ENCODE measurements at places on chromosomes 16 and 17.

- peaks cover 2% of the 10 kb centered on the region for H3K36me3 ChIP-seq
- peak; percentile 2 for DNase-seq
- H3K4me3 ChIP-seq: no peak overlapping the region
- peaks cover 25% of the 10 kb centered on the region for H3K27me3 ChIP-seq
- H3K4me1 ChIP-seq: peaks cover 16% of the 10 kb centered on the region
These were observed 4.6 kb upstream of the SLC38A8 start for GRCh38 chr16:84047206-84047605.

DNA sequence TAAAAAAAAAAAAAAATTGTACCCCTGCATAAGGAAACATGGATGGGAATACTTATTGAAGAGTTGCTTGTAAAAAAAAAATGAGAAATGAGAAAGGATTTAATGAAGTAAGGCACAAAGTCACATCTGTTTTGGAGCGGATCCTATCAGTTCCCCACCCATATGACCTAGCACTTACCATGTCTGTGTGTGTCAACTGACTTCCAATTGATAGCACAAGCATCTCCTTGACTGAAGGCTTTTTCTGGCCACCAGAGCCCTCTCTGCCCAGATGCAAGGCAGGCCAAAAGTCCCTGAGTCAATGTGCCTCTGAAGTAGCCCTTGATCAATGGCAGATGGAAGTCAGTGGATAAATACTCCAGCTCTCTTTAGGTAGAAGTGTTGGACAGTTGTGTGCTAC lies 13.4 kb upstream of the NLK start:
- DNase-seq: no peak
- H3K4me1 ChIP-seq: no peaks in the 10 kb centered on the region
- H3K27ac ChIP-seq: no peak overlapping the region
- H3K36me3 ChIP-seq: no peaks in the 10 kb centered on the region
- H3K4me3 ChIP-seq: no peak overlapping the region

- H3K4me3 ChIP-seq: no peak overlapping the region
- peaks cover 33% of the 10 kb centered on the region for H3K27me3 ChIP-seq
- DNase-seq: no peak
- no peaks in the 10 kb centered on the region for H3K36me3 ChIP-seq
- no peak overlapping the region for H3K27ac ChIP-seq
- H3K4me1 ChIP-seq: peaks cover 5% of the 10 kb centered on the region
These were observed 28.2 kb upstream of the TMEM220 start for GRCh38 chr17:10758062-10758461.

DNA sequence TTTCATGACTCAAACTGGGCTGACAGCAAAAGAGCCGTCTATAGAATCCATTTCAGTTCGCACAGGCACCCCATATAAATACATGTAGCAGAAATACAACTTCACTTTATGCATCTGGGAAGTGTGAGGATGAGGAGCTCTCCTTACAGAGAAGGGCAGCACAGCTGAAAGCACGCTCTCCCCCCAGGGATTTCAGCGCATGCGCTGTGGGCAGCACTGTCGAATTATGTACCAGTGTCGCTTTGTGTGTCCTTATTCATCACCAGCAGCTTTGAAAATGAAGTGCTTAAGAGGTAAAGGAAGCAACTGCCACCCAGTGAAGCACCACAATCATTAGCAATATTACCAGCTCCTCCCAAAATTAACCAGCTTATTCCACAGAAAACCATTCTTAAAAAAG lies 39.9 kb downstream of the CEP95 start:
- H3K4me3 ChIP-seq: no peak overlapping the region
- H3K4me1 ChIP-seq: no peaks in the 10 kb centered on the region
- no peak overlapping the region for H3K27ac ChIP-seq
- no peaks in the 10 kb centered on the region for H3K27me3 ChIP-seq
- DNase-seq: no peak

GRCh38 chr17:45852535-45853297 lies 8.0 kb downstream of the SPPL2C start:
- H3K4me1 ChIP-seq: no peaks in the 10 kb centered on the region
- DNase-seq: no peak

DNA sequence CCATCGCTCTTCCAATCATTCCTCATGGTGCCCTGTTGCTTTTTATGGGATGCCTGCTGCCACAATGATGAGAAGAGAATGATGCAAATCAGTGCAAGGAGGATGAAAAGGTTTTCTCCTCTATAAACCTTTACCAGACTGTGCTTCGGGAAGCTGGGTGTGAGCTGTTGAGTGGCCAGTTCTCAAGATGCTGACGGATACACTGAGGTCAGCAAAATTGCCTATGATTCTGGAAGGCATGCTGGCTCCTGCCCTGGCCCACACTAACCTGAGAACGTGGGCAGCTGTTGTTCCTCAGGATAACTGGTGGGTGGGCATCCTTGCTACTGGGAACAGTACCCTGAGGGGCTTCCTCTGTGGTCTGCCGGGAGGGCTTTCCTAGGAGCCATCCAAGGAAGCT lies 795 bp upstream of the PIRT start:
- peaks cover 21% of the 10 kb centered on the region for H3K27me3 ChIP-seq
- no peak overlapping the region for H3K27ac ChIP-seq
- no peaks in the 10 kb centered on the region for H3K36me3 ChIP-seq
- peaks cover 5% of the 10 kb centered on the region for H3K4me1 ChIP-seq
- no peak for DNase-seq

DNA sequence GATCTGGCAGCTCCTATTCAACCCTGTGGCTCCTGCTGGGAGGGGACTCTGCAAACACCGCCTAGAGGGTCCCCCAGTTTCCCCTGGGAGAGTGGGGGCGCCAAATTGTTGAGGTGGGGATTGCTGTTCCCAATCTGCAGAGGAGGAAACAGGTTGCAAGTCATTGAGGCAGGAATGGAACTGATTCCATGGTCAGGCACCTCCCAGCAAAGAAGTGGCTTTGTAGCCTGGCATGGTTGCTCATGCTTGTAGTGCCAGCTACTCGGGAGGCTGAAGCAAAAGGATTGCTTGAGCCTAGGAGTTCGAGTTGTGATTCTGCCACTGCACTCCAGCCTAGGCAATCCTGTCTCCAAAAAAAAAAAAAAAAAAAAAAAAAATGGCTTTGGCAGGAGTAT lies 198 bp upstream of the PYDC1 start:
- H3K4me3 ChIP-seq: peak overlapping the region; percentile 52
- H3K27me3 ChIP-seq: peaks cover 91% of the 10 kb centered on the region
- H3K27ac ChIP-seq: no peak overlapping the region
- H3K4me1 ChIP-seq: peaks cover 13% of the 10 kb centered on the region
- no peak for DNase-seq

GRCh38 chr16:17251496-17251895 lies 219.3 kb downstream of the XYLT1 start:
- no peak overlapping the region for H3K27ac ChIP-seq
- H3K27me3 ChIP-seq: peaks cover 2% of the 10 kb centered on the region
- no peaks in the 10 kb centered on the region for H3K36me3 ChIP-seq
- no peak for DNase-seq

DNA sequence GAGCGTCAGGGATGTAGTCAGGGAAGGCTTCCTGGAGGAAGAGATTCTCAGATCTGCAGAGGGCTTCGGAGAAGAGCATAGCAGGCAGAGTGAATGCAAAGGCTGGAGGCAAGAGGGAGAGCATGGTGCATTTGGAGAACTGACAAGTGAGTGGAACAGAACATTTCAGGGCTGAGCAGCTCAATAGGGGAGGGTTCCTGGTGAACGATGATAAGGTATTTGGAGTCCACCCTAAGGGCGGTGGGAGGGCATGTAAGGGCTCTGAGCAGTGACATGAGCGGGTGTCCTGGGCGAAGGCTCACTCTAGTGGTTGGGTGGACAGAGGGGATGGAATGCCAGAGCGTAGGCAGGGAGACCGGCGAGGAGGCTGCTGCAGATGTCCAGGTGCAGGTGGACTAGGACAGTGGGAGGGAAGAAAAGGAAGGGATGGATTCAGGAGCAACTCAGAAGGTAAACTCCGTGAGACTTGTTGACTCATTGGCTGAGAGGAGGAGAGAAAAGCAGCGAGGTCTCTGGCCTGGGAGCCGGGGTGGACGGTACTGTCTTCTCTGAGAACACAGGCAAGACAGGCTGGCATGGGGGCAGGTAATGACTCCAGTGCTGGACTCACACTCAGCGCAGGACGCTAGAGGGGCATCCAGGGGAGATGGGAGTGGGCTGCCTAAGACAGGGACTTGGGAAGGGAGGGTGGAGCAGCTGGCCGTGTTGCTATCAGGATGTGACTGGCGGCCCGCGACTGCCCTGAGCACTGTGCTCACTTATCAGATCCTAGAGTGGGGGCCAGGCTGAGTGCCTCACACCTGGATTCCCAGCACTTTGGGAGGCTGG lies 1.4 kb upstream of the PITPNA start:
- no peak for DNase-seq
- no peaks in the 10 kb centered on the region for H3K36me3 ChIP-seq
- H3K4me1 ChIP-seq: peaks cover 27% of the 10 kb centered on the region

DNA sequence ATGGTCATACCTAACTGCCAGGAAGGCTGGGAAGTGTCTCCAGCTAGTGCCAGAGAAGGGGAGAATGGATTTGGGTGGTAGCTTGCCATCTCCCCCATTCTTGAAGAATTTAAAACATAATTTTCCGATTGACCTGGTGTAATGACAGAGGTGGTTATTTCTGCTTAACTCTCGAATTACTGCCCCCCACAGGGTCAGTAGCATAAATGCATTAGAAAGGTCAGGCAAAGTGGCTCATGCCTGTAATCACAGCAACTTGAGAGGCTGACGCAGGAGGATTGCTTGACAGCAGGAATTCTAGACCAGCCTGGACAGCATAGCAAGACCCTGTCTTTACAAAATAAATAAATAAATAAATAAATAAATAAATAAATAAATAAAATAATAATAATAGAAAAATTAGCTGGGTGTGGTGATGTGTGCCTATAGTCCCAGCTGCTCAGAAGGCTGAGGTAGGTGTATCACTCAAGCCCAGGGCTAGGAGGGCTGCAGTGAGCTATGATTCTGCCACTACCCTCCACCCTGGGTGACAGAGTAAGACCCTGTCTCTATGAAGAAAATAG lies 27.5 kb downstream of the TMC7 start:
- DNase-seq: no peak
- H3K27ac ChIP-seq: no peak overlapping the region
- no peaks in the 10 kb centered on the region for H3K27me3 ChIP-seq
- H3K4me3 ChIP-seq: no peak overlapping the region
- peaks cover 4% of the 10 kb centered on the region for H3K36me3 ChIP-seq

DNA sequence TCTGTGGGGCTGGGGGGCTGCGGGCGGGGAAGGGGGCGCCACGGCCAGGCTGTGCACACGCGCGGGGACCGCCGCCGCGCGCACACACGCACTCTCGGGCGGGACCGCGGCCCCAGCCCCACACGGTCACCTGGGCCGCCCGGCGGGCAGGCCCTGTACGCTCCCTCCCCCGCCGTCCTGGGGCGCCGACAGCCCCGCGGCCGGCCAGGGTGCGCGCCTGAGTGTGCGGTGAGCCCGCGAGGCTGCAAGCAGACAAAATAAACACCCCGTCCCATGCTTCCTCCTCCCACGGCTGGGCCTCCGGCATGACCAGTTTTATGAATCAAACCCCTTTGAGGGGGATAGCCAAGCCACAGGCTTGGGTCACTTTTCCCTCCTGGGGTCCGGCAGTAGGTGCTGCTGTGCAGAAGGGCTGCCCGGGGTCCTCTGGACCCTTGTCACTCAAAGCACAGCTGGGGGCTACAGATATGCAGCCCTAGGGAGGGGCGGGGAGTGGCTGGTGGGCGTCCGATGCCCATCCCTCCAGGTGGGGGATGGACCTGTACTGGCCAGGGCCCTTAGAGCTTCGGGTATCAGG lies 441 bp downstream of the VASN start:
- H3K27me3 ChIP-seq: no peaks in the 10 kb centered on the region
- peaks cover 39% of the 10 kb centered on the region for H3K4me1 ChIP-seq
- peak overlapping the region; percentile 89 for H3K4me3 ChIP-seq
- no peaks in the 10 kb centered on the region for H3K36me3 ChIP-seq
- DNase-seq: no peak

DNA sequence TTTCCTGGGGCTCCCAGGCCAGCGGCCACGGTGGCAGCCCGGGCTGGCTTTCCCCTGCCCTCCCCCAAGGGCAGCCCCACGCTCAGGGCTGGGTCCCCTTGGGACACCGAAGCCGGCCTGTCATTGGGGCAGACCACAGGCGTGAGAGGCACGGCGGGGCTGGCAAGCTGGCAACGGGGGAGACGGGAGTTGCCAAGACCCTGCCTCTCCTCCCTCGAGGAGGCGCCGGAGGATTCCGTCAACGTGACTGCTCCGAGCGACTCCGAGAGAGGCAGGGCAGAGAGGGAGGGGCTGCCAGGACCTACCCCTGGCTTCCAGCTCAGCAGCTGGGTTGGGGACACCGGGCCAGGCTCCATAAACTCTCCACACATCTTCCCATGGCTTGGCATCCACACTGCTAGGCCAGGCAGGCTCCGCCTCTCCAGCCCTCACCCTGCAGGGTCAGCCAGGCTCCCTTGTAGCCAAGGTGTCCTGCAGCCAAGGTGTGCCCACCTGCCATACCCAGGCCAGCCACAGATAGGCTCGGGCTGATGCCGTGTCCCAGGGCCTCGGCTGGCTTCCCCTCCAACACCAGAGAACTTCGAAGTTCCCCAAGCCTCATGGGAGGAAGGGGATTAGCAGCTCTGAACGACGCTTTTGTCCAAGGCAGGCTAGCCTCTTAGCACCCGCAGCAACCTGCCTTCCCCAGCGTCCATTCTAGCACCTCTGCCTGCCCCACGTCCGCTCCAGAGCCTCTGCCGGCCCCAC lies 25.5 kb downstream of the TIMM22 start:
- peaks cover 5% of the 10 kb centered on the region for H3K4me1 ChIP-seq
- H3K4me3 ChIP-seq: no peak overlapping the region
- no peak for DNase-seq
- H3K27me3 ChIP-seq: no peaks in the 10 kb centered on the region

DNA sequence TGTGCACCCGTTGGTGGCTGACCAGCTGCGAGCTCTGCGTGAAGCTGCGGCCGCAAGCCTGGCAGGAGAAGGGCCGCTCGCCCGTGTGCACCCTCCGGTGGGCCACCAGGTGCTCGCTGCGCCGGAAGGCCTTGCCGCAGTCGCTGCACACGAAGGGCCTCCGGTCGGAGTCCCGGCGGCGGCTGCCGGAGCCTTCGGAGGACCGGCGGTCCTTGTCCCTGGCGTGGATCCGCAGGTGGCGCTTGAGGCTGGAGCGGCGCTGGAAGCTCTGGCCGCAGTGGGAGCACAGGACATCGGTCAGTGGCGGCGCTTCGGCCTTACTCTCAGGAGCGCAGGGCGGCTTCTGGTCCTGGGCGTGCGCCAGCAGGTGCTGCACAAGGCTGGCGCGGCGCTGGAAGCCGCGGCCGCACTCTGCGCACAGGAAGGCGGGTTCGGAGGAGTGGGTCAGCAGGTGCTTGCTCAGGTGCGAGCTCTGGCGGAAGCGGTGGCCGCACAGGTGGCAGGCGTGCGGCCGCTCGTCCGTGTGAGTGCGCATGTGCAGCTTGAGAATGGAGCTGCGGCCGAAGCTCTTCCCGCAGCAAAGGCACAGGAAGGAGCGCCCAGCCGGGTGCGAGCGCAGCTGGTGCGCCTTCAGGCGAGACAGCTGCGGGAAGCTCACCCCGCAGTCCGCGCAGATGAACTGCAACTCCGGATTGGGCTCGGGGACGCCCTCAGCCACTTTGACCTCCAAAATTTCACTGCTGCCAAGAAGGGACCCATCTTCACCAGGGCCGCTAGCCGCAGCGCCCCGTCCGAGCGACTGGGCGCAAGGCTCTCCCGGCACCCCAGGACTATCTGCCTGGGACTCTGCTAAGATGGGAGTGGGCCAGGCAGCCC lies 9.1 kb downstream of the ZSCAN10 start:
- H3K27ac ChIP-seq: no peak overlapping the region
- no peaks in the 10 kb centered on the region for H3K36me3 ChIP-seq
- DNase-seq: no peak
- no peaks in the 10 kb centered on the region for H3K27me3 ChIP-seq
- no peak overlapping the region for H3K4me3 ChIP-seq
- H3K4me1 ChIP-seq: peaks cover 16% of the 10 kb centered on the region

- H3K27ac ChIP-seq: no peak overlapping the region
- no peak for DNase-seq
- H3K36me3 ChIP-seq: no peaks in the 10 kb centered on the region
These were observed 3.9 kb downstream of the KRT27 start for GRCh38 chr17:40778461-40778860.
